SHP77 (cell line): ENCODE measurements at places on chromosomes 7 and 10.

GRCh38 chr10:129272866-129273650 lies 194.0 kb upstream of the MGMT start:
- DNase-seq, result no peak

DNA sequence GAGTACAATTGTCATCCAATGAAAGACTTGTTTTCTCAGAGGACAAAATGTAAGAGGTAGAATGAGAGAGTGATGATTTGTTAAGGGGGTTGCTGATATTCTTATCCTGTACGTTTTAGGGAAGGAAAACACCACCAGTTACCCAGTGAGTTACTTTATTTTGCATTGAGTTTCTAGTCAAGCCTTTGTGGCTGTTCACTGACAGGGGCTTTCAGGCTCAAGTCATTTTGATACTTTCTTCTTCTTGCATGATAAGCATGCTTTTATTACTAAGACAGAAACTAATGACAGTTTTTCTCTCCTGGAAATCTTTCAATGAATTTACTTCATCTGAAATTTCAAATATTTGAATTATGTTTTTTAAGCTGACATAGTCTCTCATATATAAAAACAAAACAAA lies 710.2 kb upstream of the POM121L12 start:
- DNase-seq, result no peak

DNA sequence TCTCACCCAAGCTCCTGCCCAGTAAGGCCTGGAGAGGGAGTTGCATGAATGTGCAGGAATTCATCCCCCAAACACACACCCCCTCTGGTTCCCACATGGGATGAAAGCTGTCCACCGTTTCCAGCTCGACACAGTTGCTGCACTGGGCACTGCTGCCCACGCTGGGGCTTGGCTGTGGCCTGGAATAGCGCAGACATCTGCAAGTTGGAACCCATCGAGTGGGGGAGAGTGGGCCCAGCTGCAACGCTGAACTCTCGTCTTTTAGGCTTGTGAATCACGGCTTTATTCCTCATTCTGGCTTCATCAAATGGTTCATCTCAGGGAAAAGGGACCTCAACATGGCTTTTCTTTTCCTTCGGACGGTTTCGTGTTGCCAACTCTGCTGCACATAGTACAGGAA lies 264.7 kb downstream of the DNAJB6 start:
- DNase-seq, result no peak

- DNase-seq, result no peak
These were observed 54.9 kb downstream of the CLIP2 start for GRCh38 chr7:74344132-74344496.

DNA sequence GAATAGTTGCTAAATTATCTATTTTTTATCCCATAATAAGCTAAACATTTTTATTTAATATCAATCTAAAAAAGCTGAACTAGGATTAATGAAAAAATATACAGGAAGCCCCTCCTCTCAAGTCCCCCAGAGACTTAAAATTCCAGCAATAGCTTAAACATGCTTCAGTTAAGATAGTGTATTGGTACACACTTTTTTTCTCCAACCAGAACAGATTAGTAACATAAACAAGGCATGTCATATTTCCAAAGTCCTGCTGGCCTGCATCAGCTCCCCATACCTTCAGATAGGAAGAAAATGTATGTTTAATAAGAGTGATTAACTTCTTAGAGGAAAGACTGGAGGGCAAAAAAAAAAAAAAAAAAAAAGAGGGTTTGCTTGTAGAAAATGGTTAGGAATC lies 7.1 kb downstream of the TBX20 start:
- DNase-seq, result no peak

DNA sequence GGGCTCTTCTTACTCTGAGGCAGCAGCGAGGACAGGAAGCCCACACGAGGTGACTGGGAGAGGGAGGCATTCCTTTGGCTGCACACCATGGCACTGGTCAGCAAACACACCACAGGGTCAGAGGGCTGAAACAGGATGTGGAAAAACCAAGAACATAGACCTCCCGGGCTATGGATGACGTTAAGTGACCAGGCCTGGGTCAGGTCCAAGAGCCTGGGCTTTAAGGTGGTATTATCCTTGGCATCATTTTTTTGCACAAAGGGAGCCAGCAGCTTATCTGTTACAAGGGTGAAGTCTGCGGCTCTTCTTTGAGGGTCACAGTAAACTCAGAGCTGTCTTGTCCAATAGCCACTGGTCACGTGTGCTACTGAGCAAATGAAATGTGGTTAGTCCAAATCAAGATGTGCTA lies 7.0 kb downstream of the WDR91 start:
- DNase-seq, result no peak

- DNase-seq, result no peak
These were observed 30.6 kb downstream of the POR start for GRCh38 chr7:75945297-75946168.

- DNase-seq, result no peak
These were observed 32.6 kb downstream of the USP6NL start for GRCh38 chr10:11578802-11579255.
